Left kidney (tissue), 8 donors: ENCODE measurements at places on chromosomes 5 and 9.
A peak's percentile ranks its signal among the peaks of the same experiment; 100 is the strongest.

DNA sequence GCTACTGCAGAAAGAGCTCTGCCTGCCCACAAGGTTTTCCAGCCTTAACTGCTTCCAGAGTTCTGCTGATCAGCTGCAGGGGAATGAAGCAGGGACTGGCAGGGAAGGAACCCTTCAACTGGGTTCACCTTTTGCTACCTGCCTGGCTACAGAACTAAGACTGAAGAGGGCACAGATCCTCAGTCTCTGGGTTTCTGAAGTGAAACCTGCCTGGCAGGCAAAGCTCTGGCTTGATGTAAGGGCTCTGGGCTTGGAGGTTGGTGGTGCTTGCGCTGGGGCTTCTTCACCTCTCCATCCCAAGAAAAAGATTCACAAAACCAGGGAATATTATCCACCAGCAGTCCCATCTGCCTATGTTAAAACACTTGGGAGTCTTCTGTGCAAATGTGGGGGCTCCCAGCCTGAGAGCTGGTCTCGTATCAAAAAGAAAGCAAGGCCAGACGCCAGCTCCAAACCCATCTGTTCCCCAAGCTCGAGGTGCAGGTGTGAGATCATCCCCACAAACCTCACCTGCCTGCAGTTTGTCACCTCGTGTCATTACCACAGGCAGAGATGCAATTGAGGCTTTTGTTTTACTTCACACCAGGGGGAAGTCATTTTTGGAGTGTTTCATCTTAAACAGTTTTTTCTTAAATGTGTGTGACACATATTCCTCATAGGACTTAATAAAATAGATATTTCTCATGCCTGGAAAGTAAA is 58.3 kb downstream of the BNC2 start:
- no peak for DNase-seq

DNA sequence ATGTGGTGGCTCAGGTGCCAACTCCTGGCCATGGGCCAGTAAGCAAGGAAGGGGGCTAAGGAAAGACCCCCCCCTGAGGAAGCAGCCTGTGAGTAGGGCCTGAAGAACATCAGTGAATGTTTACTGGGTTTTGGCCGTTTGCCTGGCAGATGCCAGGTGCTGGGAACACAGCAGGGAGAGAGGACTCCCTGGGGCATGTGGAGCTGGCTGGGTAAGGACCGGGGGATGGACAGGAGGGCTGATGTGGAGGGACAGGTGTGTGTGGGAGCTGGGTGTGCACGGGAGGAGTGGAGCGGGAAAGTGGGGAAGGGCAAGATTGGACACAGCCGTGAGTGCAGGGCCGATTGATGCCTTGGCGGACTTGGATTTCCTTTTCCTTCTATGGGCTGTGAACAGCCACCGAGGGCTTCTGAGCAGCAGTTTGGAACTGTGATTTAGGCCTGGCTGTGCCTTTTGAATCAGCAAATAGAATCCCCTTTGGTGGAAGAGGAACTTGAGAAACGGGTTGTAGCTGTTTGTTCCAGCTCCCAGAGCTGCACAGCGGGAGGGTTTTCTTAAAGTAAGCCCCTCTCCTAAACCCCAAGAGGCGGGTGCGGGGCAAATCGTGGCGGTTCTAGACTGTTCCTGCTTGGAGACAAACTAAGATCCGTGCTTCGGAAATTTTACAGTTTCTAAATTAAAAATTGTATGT is 3.1 kb downstream of the HMCN2 start:
- DNase-seq: no peak

- no peak for DNase-seq
Observed at GRCh38 chr5:53303105-53303504, 177.3 kb upstream of the FST start.

GRCh38 chr5:135740475-135740874 is 94.0 kb upstream of the SLC25A48 start:
- no peak for DNase-seq

GRCh38 chr9:78196258-78196657 is 39.6 kb upstream of the CEP78 start:
- DNase-seq: no peak

- no peak for DNase-seq
Observed at GRCh38 chr9:80004714-80005113, 432.9 kb downstream of the TLE4 start.

DNA sequence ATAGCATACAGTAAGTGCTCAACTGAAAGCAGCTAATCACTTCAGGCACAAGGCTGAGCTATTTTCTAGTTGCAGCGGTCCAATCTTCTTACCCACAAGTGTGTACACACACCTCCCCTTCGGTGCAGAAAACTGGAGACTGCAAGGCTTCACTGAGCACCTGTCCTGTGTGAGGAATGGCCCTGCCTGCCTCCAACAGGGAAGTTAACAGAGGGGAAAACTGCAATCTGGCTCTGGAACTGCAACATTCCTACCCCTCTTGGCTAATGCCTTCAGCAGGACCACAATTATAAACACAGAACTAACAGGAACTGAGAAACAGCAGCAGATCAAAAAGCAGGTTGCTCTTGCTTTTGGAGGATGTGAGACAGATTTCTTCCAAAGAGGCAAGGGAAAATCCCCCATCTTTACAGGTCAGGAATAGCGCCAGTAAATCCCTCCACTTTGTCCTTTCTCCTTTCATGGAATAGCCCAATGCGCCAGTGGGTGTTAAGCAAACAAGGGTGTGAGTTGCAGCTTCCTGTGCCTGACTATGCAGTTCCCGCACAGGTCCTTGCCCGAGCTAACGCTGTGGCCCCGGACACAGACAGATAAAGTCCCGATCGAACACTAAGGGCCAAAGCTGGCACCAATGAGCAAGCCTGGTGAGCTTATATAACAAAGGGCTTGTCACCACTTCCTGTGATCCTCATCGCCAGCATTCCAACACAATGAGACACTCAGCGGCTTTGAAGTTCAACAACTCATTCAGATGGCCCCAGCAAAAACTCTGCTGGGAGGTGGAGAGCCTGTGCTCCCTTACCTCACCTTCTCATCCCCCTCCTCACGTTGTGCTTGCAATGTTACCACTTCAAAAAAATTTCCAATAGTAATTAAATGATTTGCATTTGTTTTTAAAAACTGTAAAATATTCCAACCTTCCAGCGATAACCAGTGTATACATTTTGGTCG is 21.5 kb downstream of the SHB start:
- DNase-seq: peak; percentile 78
